Liver (tissue), 10 donors: ENCODE measurements at places on chromosomes 2 and 18.

GRCh38 chr2:167544602-167545001, 656.3 kb downstream of the XIRP2 start:
- DNase-seq: no peak

GRCh38 chr2:160463245-160463644, 30.4 kb downstream of the RBMS1 start:
- DNase-seq: no peak

DNA sequence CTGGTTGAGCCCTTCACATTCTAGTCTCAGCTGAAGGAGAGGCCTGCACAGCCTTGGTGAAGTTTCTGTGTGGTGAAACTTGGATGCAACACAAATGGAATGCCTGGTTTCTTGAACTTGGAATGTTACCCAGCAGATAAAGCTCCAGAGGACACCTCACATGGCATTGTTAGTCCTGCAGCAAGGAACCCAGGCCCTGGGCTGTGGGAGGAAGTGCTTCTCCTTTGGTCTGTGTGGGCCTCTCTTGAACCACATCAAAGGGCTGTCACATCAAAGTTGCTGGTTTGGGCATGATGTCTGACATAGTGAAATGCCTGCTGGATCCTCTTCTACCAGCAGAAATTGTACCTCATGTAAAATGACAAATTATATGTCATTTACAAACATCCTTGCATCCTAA, 198.5 kb downstream of the FHOD3 start:
- DNase-seq: no peak

DNA sequence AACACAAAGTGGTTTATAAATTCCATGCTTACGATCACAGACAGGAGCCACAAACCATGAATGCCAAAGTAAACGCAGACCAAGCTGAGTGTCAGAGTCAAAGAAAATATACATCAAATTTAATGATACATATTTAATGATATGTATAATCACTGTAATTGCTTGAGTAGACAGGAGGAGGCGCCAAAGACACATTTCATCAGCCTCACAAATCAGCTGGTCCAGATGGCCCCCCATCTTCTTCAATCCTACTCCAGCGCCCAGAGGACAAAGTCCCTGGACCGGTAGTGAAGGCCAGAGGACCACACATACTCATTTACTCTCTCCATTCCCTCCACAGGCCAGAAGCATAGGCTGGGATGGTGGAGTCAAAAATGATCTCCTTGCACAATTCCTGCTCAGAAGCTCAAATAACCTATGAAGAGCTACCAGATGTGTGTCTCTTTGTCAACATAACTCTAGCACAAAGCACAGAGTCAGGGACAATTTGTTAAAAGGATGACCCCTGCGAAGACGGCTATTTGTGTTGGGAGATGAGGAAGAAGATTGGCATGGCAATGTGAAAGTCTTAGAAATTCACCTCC, 149.3 kb upstream of the PGAP1 start:
- no peak for DNase-seq

DNA sequence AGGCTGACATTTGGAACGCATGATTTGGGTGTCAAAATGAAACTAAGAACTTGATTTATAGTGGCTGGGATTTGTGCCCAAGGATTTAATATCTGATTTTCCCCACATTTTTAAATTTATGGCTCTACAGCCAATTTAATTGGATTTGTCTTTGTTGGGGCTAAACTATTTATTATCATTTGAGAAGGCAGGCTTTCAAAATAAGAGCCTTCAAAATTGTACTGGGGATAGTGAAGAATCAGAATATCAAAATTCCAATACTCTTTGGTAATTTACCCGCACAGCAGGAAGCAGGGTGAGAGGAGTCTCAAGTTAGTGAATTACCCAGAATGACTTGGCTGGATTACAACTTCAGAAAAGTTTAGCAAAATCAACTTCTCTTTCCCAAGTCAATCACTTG, 278.1 kb downstream of the LRATD1 start:
- no peak for DNase-seq

GRCh38 chr2:232133078-232133477, 171.6 kb downstream of the DIS3L2 start:
- no peak for DNase-seq

GRCh38 chr2:18762667-18763066, 173.3 kb upstream of the NT5C1B start:
- no peak for DNase-seq

GRCh38 chr2:76154981-76155380, 444.3 kb upstream of the GCFC2 start:
- DNase-seq: no peak

DNA sequence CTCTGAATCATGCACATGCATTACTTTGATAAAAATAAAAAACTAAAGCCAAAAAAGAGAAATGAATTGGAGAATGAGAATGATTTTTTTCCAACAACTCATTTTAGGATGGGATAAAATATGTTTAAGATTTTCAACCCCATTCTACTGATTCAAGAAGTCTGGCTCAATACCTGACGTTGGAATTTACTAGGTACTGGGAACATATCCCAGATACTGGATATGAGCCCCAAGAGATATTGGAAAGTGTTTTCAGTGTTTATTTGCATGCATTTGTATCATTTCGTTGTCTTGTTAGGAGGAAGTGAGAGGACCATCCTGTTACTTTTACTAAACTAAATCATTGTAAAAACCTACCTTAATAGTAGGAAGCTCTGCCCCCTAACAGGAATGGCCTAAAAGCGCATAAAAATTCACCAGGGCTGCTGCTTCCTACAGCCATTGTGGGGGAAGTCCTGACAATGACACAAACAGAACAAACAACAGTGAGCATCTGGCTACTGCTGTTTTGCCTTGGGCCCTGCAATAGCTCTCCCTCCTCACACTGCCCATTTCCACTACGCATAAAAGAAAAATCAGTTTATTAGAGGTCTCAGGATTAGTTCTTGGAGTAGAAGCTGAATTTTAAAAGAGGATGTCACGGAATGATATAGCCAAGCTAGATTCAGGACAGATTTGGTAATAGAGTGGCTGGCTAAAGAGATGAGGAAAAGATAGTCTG, 35.2 kb downstream of the ANKAR start:
- no peak for DNase-seq

DNA sequence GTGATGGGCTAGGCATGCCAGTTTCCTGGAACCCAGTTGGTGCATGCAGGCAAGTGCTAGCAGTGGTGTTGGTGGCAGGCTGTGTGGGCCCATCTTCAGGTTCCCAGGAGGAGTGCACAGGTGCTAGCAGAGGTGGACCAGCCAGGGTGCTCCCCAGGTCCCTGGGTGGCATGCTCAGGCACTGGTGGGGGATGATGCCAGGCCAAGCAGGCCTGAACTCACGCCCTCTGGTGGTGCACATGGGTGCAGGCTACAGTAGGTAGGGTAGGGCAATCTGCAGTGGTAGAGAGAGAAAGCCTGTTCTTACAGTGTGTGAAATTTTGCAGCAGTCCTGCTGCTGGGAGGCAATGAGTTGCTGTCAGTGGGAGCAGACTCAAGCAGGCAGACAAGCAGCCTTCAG, 1651.8 kb downstream of the DPP10 start:
- no peak for DNase-seq

DNA sequence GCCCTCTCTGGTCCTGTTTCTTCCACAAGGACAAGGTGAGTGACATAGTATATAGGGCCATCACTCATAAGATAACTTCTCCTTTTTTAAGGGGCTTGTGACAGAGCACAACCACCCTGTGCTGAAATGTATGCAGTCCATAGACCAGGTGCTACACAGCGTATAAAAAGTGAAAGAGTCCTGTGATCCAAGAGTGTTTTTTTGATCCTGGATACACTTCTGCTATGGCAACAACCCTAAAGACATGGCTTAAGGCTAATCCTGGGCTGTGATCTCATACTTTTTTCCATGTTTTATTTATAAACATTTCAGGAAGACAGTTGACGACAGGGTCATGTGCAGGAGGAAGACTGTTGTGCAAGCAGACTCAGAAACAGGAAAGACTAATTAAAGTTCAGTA, 400.5 kb upstream of the TCF4 start:
- no peak for DNase-seq

DNA sequence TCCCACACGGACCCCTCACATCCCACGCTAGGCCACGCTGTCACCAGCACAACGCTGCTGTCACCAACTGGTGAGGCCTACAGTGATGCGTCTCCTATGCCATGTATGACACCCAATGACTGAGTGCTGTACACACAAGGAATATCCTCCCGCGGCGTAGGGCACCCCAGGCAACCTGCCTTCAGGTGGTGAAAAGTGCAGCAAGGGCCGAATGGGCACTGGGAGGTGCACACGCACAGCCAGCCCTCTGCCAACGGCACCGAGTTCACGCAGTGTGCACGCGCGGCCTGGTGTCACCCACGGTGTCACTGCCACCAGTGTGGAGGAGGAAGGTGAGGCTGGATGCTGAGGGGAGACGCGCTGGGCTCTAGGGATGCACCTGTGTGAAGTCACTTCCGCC, 4.5 kb downstream of the HS1BP3 start:
- no peak for DNase-seq

DNA sequence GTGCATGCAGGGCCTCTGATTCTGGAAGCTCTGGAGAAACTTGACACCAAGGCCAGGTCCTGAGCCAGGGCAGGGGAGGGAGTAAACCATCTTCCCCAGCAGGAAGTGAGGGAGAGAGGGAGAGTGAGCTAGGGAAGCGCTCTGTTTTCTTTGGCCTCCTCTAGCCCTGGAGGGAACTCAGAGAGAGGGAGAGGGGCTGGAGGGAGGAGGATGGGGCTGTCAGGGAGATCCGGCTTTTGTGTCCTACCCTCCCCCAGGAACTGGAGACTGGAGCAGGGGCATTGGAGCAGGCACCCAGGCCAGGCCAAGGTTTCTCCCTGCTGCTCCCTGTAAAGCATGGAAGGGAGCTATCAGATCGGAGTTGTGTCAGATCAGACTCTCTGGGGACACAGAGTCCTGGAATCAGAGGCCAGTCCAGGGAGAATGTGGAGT, 22.7 kb upstream of the PKDCC start:
- no peak for DNase-seq

DNA sequence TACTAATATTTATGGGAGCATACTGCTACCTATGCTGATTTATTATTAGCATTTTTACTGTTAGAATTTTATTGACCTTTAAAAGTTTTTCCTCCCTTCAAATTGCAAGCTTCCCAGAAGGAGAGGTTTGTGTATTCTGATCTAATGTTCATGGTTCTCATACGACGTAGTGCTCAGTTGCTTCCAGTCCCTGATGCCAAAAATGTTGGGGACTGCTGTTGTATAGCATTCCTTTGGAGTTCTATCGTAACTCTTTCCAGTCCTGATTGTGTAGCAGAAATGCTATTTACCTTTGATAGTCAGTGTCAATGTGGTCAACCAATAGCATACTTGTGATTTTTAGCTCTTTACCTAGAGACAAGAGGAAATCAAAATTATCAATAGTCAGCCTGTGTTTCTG, 69.5 kb upstream of the ZSWIM2 start:
- DNase-seq: no peak

GRCh38 chr2:143903172-143903856, 616.6 kb downstream of the ZEB2 start:
- DNase-seq: no peak

GRCh38 chr2:78029392-78029995, 507.3 kb upstream of the LRRTM4 start:
- DNase-seq: no peak
